Spleen (tissue), 13 donors: ENCODE measurements at places on chromosomes 3 and 15. TPM values are rescaled to one million over a fixed set of nuclear protein-coding genes. Genes with fewer than 3 reads are reported as not detected.

Gene STT3B
- total RNA-seq = 128 TPM

Gene IL17RB
- 0.26 TPM for total RNA-seq

Gene LRRIQ4
- total RNA-seq = not detected

Gene ADAMTS9
- 112 TPM for total RNA-seq

Gene CD80
- 5.7 TPM for total RNA-seq

Gene FEZF2
- not detected for total RNA-seq

Gene KIF9
- 8.9 TPM for total RNA-seq

Gene AEN
- 25.3 TPM for total RNA-seq

Gene HLTF
- 19.2 TPM for total RNA-seq

GRCh38 chr3:105388176-105388575 lies 21.5 kb downstream of the ALCAM start:
- H3K4me1 ChIP-seq = peaks cover 35% of the 10 kb centered on the region
- no peak for DNase-seq
- H3K36me3 ChIP-seq = no peaks in the 10 kb centered on the region
- no peaks in the 10 kb centered on the region for H3K27me3 ChIP-seq
- H3K4me3 ChIP-seq = no peak overlapping the region

GRCh38 chr3:193909387-193909786 lies 226.6 kb upstream of the HES1 start:
- H3K27me3 ChIP-seq = no peaks in the 10 kb centered on the region
- H3K4me3 ChIP-seq = no peak overlapping the region
- no peaks in the 10 kb centered on the region for H3K36me3 ChIP-seq
- no peak for DNase-seq
- H3K4me1 ChIP-seq = peaks cover 33% of the 10 kb centered on the region

DNA sequence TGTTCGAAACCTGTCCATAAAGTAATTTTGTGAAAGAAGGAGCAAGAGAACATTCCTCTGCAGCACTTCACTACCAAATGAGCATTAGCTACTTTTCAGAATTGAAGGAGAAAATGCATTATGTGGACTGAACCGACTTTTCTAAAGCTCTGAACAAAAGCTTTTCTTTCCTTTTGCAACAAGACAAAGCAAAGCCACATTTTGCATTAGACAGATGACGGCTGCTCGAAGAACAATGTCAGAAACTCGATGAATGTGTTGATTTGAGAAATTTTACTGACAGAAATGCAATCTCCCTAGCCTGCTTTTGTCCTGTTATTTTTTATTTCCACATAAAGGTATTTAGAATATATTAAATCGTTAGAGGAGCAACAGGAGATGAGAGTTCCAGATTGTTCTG lies 44.4 kb downstream of the AGTR1 start:
- no peaks in the 10 kb centered on the region for H3K4me1 ChIP-seq
- H3K27ac ChIP-seq = no peak overlapping the region
- H3K36me3 ChIP-seq = no peaks in the 10 kb centered on the region
- H3K4me3 ChIP-seq = no peak overlapping the region

DNA sequence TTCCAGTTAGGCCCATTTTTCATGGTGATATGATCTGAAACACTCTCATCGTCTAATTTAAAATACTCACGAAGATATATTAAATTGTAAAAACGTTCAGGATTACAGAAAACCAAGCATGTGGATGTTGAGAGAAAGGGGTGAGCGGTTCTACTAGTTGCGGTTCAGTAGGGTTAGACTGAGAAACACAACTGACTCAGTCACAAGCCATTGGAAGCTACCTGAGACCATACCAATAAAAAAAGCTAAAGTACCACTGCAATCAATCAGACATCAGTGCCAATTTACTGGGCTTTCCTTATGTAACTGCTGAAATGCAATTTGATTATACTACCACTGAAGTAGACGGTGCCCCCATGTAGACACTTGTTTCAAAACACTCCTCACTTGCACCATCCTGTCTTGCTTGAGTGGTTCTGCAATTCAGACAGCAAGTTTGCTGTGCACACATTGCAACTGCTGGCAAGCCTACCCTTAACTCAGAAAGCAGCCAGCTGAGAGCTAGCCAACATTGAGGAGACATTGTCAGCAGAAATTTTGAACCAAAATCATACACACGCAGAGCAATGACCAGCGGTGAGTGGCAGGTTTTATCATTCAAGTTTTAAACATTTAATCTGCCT lies 368.7 kb upstream of the ARHGEF26 start:
- no peak overlapping the region for H3K4me3 ChIP-seq
- H3K27me3 ChIP-seq = no peaks in the 10 kb centered on the region
- no peak for DNase-seq
- no peaks in the 10 kb centered on the region for H3K4me1 ChIP-seq

GRCh38 chr15:71888797-71889196 lies 78.4 kb downstream of the NR2E3 start:
- no peaks in the 10 kb centered on the region for H3K27me3 ChIP-seq
- DNase-seq = no peak
- no peaks in the 10 kb centered on the region for H3K4me1 ChIP-seq

- no peak overlapping the region for H3K4me3 ChIP-seq
- H3K27ac ChIP-seq = no peak overlapping the region
These were observed 99.9 kb downstream of the CD200R1L start for GRCh38 chr3:112746675-112747280.

GRCh38 chr3:99965681-99966408 lies 148.2 kb downstream of the CMSS1 start:
- no peak overlapping the region for H3K27ac ChIP-seq
- DNase-seq = no peak
- H3K36me3 ChIP-seq = no peaks in the 10 kb centered on the region
- H3K27me3 ChIP-seq = no peaks in the 10 kb centered on the region

GRCh38 chr3:99012051-99012450 lies 110.6 kb upstream of the DCBLD2 start:
- H3K36me3 ChIP-seq = no peaks in the 10 kb centered on the region
- H3K27ac ChIP-seq = no peak overlapping the region
- DNase-seq = no peak
- H3K4me3 ChIP-seq = no peak overlapping the region
- no peaks in the 10 kb centered on the region for H3K4me1 ChIP-seq
- no peaks in the 10 kb centered on the region for H3K27me3 ChIP-seq

- H3K4me3 ChIP-seq = no peak overlapping the region
- DNase-seq = no peak
- H3K36me3 ChIP-seq = no peaks in the 10 kb centered on the region
- no peaks in the 10 kb centered on the region for H3K27me3 ChIP-seq
- H3K4me1 ChIP-seq = no peaks in the 10 kb centered on the region
These were observed 338.9 kb upstream of the CFAP20DC start for GRCh38 chr3:59388555-59389270.

DNA sequence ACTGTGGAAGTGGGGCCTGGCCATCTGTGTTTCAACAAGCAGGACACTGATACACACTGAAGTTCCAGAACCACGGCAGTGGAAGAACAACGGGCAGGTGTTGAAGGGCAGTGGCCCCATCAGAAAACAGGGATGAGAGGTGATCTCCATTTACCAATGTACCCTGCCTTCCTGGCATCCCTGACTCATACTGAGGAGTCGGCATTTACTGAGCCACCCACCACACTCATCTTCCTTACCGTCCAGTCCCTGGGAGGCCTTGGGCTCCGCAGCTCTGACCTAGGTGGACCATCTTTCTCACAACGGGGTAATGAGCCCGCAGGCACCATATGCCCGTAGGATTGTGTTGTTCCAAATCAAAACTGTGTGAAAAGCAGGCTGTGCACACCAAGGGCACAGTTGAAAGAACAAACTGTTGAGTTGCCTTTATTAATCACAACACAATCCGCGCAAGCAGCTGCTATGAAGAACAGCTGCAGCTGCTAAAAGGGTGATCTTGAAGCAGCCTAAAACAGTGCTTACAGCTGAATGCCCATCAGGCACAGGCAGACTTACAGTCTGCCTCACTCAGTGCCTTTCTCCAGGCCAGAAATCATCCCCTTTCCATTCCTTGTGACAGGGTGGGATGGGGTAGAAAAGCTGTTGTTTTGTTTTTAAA lies 12.9 kb downstream of the MB21D2 start:
- no peak for DNase-seq
- no peaks in the 10 kb centered on the region for H3K36me3 ChIP-seq
- H3K4me1 ChIP-seq = no peaks in the 10 kb centered on the region
